Breast epithelium (tissue), 4 donors: ENCODE measurements at places on chromosomes 1 and 21. TPM values are rescaled to one million over a fixed set of nuclear protein-coding genes. Genes with fewer than 3 reads are reported as not detected.

DNA sequence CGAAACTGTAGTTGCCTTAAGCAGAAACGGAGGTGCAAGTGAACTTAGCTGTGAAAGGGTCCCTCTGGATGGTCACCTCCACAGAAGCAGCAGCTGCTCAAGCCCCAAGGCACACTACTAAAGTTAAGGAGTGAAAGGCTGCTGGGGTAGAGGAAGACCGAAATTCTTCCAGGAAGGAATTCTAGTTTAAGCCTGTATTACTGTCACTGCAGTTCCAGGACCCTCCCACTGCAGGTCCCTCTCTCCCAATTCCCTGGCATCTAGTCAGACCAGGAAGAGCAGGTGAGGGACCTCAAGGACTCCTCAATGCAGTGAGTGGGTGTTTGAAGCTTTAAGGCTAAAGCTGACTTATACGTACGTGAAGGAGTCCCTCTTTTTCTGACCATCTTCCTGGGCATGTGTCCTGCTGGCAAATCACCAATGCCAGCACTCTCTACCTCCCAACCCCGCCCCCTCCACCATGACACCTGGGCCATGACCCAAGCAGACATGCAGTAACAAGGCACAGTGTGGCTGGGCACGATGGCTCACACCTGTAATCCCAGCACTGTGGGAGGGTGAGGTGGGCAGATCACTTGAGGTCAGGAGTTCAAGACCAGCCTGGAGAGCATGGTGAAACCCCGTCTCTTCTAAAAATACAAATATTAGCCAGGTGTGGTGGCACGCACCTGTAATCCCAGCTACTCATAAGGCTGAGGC lies 57.2 kb downstream of the TGFBR3 start:
- no peak for DNase-seq

GRCh38 chr1:206578068-206578977 lies 33.9 kb downstream of the EIF2D start:
- no peak for DNase-seq

DNA sequence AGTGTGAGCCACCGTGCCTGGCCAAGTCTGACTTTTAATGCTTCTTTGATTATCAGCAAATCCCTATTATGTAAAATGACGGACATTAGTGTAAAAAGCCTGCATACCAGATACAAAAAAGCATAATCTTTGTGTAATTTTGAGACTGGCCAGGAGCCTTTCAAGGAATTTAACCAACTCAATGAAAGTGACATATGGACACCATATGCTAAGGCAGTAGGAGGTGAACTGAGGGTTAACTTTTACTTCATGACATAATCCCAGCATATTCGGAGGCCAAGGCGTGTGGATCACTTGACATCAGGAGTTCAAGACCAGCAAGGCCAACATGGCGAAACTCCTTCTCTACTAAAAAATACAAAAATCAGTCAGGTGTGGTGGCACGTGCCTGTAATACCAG lies 94.6 kb downstream of the EIF4G3 start:
- DNase-seq = no peak

DNA sequence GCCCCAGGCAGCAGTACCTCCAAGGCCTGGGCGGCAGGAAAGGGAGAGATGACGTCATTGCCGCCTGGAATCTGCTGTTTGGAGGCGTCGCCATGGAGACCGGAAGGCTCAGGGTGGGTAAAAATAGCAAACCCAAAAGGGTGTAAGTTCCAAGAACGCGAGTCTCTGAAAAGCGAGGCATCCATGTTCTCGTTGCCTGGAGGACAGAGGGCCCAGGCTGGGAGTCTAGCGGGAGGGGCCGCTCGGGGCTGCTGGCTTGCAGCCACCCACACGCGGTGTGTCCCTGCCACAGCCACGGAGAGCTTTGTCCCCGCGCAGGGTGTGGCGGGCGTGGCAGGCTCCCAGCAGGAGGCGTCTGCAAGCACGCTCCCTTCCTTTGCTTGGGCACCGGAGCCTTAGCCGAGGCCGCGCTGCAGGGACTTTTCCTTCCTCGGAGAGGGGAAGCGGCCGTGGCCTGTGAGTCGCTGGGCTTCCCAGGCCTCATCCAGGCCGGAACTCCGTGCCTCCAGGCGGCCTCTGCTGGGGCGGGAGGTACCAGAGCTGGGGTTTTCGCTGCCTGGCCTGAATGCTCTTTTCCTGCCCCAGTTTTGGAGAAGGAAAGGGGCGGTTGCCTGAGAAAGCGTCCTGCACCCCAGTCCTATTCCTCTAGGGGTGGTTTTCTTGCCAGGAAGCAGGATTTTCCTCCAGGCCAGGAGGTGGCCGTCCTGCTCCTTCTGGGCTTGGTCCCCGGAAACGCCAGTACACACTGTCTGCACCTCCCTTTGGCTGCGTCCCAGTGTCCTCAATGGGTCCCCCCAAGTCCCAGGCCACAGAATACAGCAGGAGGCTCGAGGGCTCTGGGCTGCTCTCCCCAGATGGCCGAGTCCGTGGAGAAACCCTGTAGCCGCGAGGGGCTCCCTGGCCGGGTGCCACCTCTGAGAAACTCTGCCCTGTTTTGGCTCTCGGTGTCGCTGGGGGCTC lies 15.3 kb upstream of the SKI start:
- peak; percentile 83 for DNase-seq

DNA sequence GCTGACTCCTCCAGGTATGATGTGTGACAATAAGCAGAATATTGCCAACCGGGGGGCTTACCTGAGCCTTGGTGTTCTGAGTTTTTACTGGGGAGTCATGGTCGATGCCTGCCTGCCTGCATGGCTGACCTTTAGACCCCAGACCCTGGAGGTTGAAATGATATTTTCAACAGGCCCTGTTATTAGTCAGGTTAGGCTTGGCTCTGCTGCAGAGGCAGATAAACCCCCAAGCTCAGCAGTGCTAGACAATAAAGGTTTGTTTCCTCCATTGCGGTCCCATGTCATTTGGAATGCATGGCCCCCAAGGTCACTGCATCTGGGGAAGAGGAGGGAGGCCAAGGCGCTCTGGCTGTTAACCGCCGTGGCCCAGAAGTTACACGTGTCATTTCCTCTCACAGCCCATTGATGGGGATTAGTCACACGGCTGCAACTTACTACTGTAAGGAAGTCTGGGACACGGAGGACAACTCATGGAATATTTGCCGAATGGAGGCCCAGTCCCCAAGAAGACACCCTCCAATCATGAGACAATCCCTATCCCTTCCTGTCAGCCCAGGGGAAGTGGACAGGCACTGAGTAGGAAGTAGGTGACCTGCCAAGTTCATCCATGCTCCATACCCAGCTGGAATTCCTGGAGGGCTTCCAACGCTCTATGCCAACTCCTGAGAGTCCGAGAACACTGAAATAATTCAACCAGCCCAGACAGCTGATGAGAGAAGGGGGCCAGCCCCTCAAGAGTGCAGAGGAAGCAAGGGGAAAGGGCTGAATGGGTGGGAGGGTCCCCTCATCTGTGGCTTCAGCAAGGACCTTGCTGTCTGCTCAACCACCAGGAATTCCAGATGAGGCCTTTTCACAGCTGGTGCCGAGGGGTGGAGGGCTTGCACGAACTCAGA lies 97.3 kb downstream of the TAS1R2 start:
- no peak for DNase-seq

- no peak for DNase-seq
Observed at GRCh38 chr1:11887666-11888007, 28.9 kb upstream of the NPPB start.

GRCh38 chr1:92509619-92510018 lies 22.9 kb upstream of the GFI1 start:
- no peak for DNase-seq

DNA sequence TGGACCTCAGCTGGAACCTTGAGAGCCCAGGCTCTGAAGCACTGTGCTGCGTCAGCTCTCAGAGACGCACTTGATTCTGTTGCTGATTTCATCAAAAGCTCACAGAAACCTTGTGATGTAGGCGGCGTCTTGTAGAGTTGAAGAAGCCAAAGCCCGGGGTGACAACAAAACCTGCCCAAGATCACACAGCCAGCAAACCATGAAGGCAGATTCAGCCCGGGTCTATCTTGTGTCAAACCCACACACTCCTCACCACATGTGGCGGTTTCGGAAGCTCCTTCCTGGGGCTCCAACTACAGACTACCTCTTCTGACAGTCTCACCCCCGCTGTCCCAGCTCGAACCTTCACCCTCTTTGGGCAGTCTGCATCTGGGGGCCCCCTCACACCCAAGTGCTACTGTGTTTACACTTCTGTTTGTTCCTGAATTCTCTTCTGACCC lies 50.4 kb downstream of the TENT5C start:
- peak; percentile 23 for DNase-seq

GRCh38 chr1:166197141-166197540 lies 30.3 kb upstream of the FAM78B start:
- no peak for DNase-seq

GRCh38 chr1:150259758-150260669 lies 2.4 kb downstream of the CA14 start:
- DNase-seq = no peak

DNA sequence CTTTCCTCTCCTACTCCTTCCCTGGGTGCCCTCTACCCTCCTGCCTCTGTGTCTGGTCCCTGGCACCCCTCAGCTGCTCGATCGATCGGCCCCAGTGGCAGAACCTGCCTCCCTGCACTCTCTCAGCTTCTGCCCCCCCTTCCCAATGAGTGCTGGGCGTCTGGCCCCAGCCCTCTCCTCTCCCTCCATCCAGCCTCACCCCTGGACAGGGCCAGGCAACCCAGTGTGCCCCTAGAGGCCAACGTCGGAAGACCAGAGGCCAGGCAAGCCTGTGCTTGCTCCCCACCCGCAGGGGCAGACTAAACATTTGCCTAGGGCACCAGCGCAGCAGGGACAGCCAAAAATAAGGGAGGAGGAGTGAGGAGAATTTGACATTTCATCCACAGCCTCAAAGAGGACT lies 43.5 kb downstream of the LGR6 start:
- DNase-seq = no peak

DNA sequence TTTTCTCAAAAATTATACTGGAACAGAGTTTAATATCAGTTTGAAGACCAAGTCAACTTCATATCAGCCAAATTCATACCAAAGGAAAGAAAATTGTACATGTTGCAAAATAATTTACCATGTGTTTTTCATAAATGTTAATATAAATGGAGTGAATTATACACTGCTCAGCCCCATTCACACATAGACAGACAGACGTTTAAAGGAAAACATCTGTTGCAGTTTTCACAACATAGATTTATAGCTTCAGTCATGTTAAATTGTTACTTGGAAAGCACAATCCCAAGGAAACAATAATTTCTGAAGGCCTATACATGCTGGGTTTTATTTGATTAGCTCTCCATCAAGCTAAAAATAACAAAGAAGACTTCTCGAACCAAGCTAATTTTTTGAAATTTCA lies 27.8 kb upstream of the HYI start:
- no peak for DNase-seq

DNA sequence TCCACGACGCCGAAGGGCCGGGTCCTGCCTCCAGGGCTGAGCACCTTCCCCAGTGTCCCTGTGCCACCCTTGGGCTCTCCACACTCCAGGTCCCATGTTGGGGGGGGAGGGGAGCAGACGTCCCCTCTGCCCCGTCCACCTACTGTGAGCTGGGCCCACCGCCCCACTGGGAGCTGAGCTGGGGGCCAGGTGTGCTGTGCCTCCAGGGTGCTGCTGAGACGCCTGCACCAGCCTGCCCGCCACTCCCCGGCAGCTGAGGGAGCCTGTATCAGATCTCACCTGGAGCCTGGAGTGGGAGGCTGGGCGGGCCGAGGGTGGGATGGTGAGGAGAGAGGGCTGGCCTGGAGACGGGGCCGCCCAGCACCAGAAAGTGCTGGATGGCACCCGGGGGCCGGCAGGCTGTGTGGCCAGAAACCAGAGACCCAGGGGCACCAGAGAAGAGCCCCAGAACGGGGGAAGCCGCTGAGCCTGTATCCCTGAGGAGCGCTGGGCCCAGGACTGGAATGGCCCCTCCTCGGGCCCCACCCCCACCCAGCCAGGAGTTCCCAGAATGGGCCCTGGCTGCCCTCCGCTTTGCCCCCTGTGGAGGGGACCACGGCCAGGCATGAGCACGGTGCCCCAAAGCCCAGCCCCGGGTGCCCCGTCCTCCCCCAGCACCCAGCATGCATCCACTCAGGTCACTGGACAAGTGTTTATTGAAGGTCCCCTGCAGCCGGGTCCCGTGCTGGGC lies 3.4 kb downstream of the TNFRSF18 start:
- no peak for DNase-seq

DNA sequence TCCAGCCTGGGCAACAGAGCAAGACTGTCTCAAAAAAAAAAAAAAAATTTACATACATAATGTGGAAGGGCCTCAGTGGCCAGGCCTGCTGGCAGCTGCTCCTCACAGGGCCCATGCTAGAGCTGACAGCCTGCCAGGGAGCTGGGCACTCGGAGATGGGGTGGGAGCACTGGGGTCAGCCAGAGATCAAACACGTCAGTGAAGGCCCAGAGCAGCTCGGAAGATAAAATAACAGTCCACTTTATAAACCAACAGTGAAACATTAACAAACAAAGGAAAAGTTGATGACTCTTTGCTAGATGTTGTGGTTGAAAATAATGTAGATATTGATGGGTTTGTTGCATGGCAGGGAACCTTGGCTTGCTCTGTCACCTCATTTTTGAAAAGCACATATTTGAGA lies 42.7 kb downstream of the ATP5PF start:
- no peak for DNase-seq

GRCh38 chr1:23528250-23528978 lies 2.6 kb downstream of the E2F2 start:
- DNase-seq = peak; percentile 64

GRCh38 chr1:61640531-61641530 lies 84.1 kb downstream of the TM2D1 start:
- no peak for DNase-seq

DNA sequence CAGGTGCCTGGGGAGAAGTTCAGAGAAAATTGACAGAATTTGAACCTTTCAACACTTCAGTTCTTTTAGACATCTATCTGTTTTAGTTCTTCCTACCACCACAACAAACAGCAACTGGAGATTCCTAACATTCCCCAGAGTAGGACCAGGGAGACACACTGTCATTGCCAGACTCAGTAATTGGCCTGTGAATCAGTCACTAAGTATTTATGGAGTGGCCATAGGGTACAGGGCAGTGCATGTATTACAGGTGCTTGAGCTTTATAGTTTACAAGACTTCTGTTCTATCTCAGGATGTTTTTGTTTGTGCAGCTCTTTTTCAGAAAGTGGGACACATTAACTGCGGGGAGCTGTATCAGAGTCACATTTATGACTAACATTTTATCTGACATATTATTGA lies 1.7 kb downstream of the CDC14A start:
- no peak for DNase-seq

- DNase-seq = peak; percentile 80
Observed at GRCh38 chr21:43609501-43610340, 49.6 kb downstream of the HSF2BP start.

EFNA3 gene
- 1.6 TPM for total RNA-seq

TSPAN1 gene
- 8.9 TPM for total RNA-seq

SUSD4 gene
- 0.64 TPM for total RNA-seq

KRTAP12-2 gene
- not detected for total RNA-seq

ST7L gene
- 25.9 TPM for total RNA-seq

CHRM3 gene
- total RNA-seq = 1.6 TPM
